Naive thymus-derived CD4-positive, alpha-beta T cell (primary cell): ENCODE measurements at places on chromosomes 5 and 9.

- no peak for DNase-seq
These were observed 200.5 kb upstream of the EDIL3 start for GRCh38 chr5:84585218-84585617.

- no peak for DNase-seq
These were observed 178.3 kb downstream of the DEPDC1B start for GRCh38 chr5:60521376-60522291.

GRCh38 chr5:120527251-120527650 is 63.2 kb downstream of the PRR16 start:
- DNase-seq, result no peak

GRCh38 chr9:115649991-115650472 is 503.6 kb upstream of the PAPPA start:
- DNase-seq, result no peak

GRCh38 chr5:54229041-54229780 is 81.2 kb downstream of the ARL15 start:
- DNase-seq, result peak; percentile 66
